Stimulated activated CD4-positive, alpha-beta T cell treated with anti-CD3 and anti-CD28 coated beads, Interleukin-1b, Interleukin-23, amount 100 ng/mL, for 1 hour (primary cell): ENCODE measurements at places on chromosomes 16 and 17.

GRCh38 chr17:45314741-45315647 is 1.8 kb downstream of the MAP3K14 start:
- DNase-seq: no peak

- no peak for DNase-seq
These were observed 20.4 kb downstream of the ADGRG5 start for GRCh38 chr16:57562669-57563486.

DNA sequence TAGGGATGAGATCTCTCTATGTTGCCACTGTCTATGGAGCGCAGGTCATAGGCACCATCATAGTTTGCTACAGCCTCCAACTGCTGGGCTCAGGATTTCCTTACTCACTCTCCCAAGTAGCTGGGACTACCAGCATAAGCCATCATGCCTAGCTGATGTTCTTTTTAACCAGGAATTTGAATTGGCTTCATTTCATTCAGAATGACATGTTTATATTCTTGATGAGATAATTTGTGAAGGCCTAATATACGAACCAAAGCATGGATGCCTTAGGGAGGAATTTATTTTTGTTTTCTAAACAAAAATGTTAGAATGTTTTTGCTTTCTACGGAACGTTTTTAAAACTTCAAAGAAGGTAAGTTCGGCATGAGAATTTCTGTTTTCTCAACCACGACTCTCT is 71.6 kb downstream of the HS3ST3B1 start:
- DNase-seq: no peak

DNA sequence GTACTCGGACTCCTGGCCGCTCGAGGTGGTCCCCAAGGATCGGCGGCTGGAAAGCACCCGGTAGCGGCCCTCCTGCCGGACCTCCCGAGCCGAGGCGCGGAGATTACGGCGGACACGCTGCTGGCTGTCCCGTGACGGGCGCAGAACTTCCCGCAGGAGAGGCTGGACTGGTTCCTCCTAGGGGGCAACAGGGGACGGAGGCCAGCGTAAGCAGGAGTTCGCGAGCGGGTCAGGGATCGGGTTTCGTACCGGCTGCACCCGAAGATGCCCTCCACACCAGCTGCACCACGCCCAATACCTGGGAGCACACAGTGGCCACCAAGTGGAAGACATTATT is 341 bp downstream of the SLC7A6OS start:
- DNase-seq: no peak

- peak; percentile 62 for DNase-seq
These were observed 38.2 kb upstream of the CCDC182 start for GRCh38 chr17:57783338-57783742.

DNA sequence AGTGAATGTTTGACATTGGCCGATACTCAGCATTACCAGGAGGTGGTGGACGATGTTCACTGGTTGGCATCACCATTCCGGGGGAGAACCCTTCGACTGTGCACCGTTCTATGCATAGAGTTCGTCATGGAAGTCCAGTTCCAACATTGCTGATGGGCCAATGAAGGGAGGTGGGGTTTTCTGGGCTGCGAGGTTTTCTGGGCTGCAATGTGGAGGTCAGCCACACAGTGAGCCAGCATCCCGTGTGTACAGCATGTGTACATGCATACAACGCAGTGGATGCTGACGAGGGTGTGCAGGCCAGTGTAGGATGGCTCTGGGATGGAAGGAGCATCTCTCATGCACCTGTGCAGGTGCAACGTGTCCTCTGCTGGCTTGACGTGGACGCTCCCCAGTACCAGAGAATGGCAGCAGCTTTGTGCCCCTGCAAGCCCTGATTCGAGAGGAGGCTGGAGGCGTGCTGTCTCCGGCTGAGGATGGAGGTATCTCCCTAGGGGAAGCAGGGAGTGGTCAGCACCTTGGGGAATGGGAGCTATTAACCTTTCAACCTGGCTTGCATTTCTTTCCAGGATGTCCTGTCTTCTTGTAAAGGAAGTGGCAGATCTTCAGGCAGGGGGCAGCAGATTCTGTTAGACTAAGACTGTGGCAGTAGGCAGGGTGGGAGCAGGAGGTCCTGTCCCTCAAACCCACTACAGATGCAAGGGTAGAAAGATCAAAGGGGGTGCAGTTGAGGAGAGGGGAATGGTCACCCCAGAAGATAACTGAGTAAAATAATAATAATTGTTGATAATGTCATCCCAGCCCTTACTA is 98.2 kb downstream of the CYLD start:
- DNase-seq: no peak

- DNase-seq: no peak
These were observed 17.8 kb downstream of the EIF4A3 start for GRCh38 chr17:80129006-80129565.
